Upper lobe of right lung (tissue), 1 donor: ENCODE measurements at places on chromosomes 5 and 9. TPM values are rescaled to one million over a fixed set of nuclear protein-coding genes. Genes with fewer than 3 reads are reported as not detected.

- peak; percentile 62 for DNase-seq
Observed at GRCh38 chr5:84634256-84634655, 249.6 kb upstream of the EDIL3 start.

GRCh38 chr5:150624334-150625163 lies 15.9 kb upstream of the SYNPO start:
- no peak for DNase-seq

DNA sequence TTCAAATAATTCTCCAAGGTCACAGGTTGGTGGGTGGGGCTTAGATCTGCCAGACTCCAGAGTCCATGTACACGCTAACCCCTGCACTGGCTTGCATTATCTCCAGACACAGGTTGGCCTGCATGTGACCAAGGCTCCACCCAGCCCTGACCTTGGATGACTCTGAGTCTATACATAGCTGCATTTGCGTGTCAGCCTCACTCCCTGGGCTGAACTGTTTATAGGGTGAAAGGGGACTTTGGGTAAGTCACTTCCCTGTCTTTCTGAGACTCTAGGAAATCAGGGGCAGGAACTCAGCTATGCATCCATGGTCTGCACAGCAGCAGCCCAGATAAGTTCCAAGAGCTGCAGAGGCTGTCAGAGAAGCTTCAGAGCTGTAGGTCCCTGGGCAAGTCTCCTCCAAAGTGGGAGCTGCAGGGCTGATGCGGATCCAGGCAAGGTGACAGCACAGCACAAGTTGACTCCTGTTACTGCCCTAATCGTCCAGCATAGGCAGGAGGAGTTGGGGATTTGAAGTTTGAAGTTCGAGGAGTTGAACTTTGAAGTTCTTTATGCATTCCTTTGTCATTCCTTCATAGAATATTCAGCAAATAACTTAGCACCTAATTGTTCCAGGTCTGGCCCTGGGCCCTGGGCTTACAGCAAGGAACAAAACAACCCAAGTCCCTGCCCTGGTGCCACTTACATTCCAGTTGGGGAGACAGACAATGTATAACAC lies 53.4 kb downstream of the SLC22A5 start:
- DNase-seq: no peak

ZBED3 gene
- total RNA-seq: 14.8 TPM

ORM2 gene
- 3.9 TPM for total RNA-seq

DBH gene
- total RNA-seq: not detected

GRCh38 chr5:140032296-140032695 lies 10.8 kb downstream of the NRG2 start:
- DNase-seq: no peak

SLC45A2 gene
- total RNA-seq: not detected

ARRDC3 gene
- total RNA-seq: 103 TPM

- DNase-seq: no peak
Observed at GRCh38 chr9:7980691-7981289, 181.2 kb upstream of the DMAC1 start.

AIF1L gene
- 12.3 TPM for total RNA-seq

DNA sequence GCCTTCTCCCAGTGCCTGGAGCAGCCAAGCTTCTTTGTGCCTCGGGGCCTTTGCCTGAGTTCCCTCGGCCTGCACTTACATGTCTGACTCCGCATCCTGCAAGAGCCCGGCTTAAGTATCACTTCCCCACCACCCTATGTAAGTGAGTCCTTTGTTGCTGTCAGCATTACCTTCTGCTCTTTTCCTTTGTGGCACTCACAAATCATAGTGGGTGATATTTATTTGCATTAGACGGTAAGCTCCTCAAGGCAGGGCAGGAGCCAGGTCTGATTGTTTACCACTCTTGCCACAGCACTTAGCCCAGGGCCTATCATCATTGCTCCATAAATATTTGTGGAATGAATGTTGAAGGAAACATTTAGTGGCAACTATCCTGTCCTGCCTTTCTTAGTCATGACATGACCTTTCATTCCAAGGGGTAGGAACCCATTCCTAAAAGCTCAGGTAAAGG lies 4.8 kb downstream of the GM2A start:
- no peak for DNase-seq
